ENCODE measurements at places on chromosomes 12 and 14.

GRCh38 chr12:88594780-88595179, 14.5 kb upstream of the KITLG start:
- no peak for DNase-seq

- DNase-seq, result no peak
These were observed 27.8 kb upstream of the PNMA1 start for GRCh38 chr14:73741876-73742519.

GRCh38 chr12:43208627-43209026, 343.4 kb downstream of the ADAMTS20 start:
- no peak for DNase-seq

DNA sequence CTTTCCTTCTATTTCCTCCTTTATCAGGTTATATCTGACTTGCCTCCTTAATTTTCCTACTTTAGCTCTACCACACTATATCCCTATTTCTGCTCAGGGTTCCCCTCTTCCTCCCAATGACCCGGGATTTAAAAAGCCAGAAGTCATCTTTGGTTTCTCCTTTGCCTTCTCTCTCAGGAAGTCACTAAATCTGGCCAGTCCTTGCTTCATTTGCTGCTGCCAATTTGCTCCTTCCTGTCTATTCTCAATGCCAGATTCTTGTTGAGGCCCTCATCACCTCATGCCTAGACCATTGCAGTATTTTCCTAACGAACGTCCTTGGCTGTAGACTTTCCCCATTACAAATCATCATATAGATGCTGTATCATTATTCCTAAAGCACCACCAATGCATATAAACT, 26.5 kb upstream of the NID2 start:
- DNase-seq, result no peak

DNA sequence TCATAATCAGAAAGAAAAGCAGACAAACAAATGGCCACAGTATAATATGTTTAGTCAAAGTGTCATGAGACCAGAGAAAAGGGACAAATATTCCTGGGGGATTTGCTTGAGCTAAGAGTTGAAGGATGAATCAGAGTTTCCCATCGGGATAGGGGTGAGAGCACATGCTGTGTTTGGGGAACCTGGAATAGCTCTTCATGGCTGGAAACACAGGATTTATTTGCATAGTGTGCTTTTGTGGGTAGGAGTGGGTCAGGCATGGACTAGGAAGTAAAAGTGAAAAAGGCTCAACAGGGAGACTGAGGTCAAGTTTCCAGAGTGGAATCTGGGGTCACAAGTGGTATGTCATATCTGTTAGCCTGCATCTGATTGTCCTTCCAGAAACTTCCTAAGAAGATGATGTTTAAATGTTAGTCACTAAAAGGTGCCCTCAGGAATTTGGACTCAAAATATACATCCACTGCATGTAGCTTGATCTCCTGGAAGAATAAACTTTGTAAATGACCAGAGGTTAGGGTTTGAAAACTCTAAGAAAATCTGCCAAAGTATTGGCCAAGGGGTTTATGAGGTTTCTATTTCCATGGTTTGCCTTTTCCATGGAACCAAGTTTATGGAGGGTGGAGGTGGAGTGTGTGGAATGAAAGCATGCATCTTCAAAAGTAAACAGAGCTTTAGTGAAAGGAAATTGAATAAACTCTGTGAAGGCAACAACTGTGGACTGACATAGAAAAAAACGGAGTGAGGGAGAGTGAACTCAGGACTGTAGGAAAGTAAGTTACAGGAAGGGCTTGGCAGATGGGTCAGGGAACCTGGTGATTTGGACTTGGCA, 344.6 kb downstream of the C12orf75 start:
- DNase-seq, result no peak

DNA sequence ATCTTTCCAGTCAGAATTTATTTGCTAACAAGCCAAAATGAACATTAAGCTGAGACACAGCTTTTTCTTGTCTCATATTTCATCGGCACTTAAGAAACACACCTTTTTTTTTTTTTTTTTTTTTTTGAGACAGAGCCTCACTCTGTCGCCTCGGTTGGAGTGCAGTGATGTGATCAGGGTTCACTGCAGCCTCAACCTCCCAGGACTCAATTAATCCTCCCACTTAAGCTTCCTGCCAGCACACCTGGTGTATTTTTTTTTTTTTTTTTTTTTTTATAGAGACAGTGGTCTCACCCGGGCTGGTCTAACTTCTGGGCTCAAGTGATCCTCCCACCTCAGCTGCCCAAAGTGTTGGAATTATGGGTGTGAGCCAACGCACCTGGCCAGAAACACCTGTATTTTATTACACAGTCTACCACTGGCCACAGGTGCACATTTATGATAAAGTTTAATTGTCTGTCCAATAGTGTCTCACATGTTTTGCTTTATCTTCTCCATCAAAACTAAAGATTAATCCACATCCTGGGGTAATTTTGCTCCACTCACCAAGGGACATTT, 62.7 kb downstream of the C2CD5 start:
- no peak for DNase-seq

Data from NCI-H1436 (cell line).